Liver (tissue), 10 donors: ENCODE measurements at places on chromosomes 5 and 9.

DNA sequence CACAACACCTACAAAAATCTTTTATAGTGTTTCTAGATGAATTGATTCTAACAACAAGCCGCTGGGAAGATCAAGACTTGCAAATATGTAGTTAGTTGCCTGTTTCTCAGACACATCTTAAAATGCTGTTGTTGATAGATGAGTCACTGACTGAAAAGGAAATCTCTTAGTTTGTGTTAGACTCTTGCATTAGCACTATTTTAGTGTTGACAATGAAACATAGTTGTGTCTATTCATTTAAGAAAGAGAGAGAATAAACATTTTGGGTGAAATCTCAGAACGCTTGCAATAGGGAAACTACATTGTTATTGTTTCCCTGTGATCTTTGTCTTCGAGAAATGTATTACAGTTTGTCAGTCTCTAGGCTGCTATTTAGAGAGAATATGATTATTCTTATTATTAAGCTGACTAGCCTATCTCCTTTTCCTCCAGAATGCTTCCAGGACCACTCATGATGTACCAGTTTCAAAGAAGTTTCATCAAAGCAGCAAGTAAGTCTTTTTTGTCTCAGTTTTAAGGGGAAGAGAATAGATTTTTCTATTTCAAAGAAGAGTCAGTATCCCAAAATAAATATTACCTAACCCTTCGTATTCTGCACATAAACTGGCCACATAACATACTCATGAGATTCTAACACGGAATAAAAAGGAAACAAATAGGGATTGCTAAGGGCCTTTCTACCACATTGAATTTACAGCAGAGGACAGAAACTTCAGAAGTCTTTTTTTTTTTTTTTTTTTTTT lies 285.6 kb downstream of the ARHGAP26 start:
- DNase-seq: no peak

- DNase-seq: no peak
Measured at GRCh38 chr9:130396581-130396980, 48.2 kb upstream of the ASS1 start.

GRCh38 chr9:135075234-135076142 lies 12.0 kb upstream of the OLFM1 start:
- DNase-seq: no peak

DNA sequence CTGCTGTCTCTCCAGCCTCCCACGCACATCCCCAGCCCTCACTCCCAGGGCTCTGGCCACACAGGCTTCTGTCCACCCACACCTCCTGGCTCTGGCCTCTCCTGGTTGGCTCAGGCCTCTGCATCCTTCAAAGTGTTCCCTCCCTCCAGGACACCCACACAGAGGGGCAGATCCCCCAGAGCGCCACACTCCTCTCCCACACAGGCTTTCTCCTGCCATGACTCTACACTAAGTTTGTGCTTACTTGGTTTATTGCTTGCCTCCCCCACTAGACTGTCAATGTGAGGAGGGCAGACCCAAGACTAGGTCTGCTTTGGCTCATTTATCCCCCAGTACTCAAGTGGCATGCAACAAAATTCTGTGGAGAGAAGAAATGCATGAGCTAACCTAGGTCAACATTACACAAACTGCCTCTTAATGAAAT lies 67.0 kb upstream of the SPOCK1 start:
- no peak for DNase-seq

- peak; percentile 21 for DNase-seq
Measured at GRCh38 chr9:127154390-127155191, 32.2 kb upstream of the ANGPTL2 start.

DNA sequence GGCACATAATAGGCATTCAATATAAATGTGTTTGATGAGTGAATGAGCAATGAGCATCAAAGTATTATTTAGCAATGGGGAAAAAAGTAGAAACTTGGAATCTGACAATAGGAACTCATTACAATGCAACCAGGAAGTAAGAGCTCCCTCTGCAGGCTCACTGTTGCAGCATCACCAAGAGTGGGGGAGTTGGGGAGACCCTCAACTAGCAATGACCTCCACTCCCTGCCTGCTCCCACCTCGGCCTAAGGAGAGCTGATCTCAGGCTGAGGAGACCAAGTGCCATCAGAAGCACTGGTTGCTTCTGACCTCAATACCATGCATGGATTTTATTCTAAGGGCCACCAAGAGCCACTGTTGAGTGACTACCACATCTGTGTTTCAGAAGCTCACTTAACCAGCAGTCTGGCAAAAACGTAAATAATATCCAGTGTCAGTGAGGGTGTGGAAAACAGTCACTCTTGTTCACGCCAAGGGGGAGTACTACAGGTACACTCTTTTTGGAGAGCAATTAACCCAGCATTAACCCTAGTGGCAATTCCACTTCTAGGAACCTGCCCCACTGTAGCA lies 8.0 kb downstream of the VDAC1 start:
- DNase-seq: no peak

DNA sequence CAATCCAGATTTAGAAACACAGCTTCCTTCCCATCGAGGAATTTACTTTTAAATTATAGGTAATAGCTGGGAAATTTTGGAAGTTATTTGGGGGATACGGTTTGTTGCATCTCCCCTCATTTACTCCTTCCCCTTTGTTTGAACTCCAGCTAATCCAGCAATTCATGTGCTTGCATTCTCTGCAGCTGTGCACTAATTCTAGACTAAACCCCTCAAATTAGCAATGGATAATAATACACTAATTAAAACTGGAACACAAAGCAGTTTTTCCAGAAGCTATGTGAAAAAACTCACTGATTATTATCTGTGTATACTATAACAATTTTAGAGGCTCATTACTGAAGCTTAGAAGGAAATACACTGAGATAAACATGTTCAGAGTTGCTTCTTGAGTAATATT lies 751.2 kb upstream of the ZNF608 start:
- DNase-seq: no peak

- no peak for DNase-seq
Measured at GRCh38 chr5:157549283-157549629, 26.3 kb downstream of the ADAM19 start.

- DNase-seq: no peak
Measured at GRCh38 chr5:136132087-136132486, 558 bp upstream of the SMAD5 start.

DNA sequence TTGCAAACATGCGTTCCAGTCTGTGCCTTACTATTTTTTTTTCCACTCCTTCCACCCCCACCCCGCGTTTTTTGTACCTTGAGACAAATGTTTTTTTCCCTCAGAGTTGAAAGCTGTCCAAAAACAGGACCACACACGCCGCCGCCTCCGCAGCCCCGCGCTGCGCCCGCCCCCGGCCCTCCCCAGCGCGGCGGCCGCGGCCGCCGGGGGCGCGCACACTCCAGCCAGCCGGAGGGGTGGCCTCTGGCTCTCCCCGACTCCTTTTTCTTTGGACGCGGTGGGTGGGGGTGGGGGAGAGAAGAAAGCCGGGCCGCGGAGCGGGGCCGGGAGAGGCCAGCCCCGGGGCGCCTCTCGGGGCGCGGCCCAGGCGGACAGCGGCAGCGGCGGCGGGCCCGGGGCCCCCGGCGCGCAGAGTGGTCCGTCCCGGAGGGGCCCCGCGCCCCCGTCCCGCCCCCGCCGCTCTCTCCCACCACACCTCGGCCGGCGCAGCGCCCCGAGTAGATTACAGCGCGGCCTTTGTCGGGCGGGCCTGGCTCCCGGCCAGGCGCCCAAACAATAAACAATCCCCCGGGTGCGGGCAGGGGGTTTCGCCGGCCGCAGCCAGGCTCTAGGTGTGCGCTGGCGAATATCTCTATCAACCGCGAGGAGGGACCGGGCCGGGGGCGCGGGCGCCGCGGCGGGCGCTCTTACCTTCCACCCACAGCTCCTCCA lies 10.9 kb downstream of the PTCH1 start:
- DNase-seq: peak; percentile 48

- DNase-seq: no peak
Measured at GRCh38 chr5:88659529-88660263, 223.3 kb downstream of the MEF2C start.

- no peak for DNase-seq
Measured at GRCh38 chr9:23587903-23588302, 238.1 kb downstream of the ELAVL2 start.

- DNase-seq: no peak
Measured at GRCh38 chr9:112917047-112917986, 26.6 kb upstream of the SLC46A2 start.

DNA sequence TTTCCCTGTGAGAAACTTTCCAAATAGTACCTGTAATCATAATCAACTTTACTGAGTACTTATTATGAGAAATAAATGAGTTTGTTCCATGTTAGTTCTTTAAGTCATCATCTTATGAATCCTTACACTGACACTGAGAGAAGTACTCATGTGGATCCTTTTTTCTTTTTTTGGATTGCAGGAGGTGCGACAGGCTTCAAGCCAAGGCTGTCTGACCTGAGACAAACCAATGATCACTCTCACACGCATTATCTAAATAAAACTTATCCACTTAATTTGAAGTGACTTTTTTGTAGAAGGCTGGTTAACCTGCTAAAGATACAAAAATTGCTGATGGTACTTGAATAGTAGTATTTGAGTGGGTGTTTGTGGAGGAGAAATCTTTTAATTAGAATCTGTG lies 39.5 kb downstream of the JAKMIP2 start:
- no peak for DNase-seq

GRCh38 chr9:91663858-91664257 lies 240.2 kb upstream of the NFIL3 start:
- no peak for DNase-seq
